Activated CD4-positive, alpha-beta memory T cell treated with anti-CD3 and anti-CD28 coated beads for 36 hours (primary cell): ENCODE measurements at places on chromosomes 3 and 15.

- no peak for DNase-seq
Observed at GRCh38 chr3:80391573-80391972, 623.8 kb upstream of the ROBO1 start.

GRCh38 chr3:71078723-71079525 is 504.6 kb downstream of the FOXP1 start:
- no peak for DNase-seq

DNA sequence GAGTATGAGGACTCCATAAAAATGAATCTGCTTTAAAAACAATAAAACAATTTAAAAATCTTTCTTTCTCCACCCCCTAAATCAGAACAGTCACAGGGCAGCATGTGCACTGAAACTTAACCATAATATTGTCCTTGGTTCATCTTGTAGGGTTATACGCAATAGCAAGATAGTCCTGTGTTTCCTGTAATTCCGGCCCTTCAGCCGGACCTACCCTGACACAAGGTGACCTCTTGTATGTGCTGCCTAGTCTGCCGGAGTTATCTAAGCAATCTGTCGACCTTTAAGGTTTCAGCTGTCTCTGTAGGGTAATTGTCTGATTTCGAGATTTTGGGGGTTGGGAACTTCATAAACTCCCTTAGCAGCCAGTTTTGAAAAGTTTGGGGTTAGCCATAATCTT is 99.9 kb downstream of the DHX36 start:
- DNase-seq: no peak

DNA sequence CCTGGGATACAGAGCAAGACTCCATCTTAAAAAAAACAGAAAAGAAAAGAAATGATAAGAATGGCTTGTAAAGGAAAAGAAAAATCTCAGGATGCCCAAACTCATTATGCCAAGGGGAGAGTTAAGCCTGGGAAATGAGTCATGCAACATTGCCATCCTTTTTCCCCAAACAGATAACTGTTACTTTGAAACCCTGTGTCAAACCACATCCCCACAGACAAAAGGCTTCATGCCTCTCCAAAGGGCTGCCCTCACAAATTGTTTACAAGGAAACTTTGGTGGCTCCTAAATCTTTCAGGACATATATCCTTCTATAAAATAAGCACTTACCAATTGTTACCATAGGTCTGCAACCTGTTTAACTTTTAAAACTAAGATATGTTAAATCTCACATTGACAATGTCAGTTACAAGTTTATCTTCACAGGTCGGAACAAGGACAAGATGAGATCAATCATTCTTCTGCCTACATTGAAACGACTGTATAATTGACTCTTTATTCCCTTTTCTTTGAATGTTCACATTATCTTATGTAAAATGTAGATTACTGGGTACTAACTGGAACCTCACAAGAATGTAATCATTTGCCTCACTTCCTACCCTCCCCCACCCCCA is 18.6 kb upstream of the SENP7 start:
- DNase-seq: peak; percentile 16

GRCh38 chr3:88117683-88118082 is 32.1 kb upstream of the C3orf38 start:
- no peak for DNase-seq

GRCh38 chr3:166223120-166223519 is 385.9 kb upstream of the BCHE start:
- DNase-seq: no peak

- no peak for DNase-seq
Observed at GRCh38 chr3:111668888-111669488, 73.8 kb upstream of the ZBED2 start.

- DNase-seq: no peak
Observed at GRCh38 chr3:74410276-74410941, 204.1 kb downstream of the CNTN3 start.

- DNase-seq: no peak
Observed at GRCh38 chr15:57335719-57336118, 40.6 kb upstream of the CGNL1 start.

DNA sequence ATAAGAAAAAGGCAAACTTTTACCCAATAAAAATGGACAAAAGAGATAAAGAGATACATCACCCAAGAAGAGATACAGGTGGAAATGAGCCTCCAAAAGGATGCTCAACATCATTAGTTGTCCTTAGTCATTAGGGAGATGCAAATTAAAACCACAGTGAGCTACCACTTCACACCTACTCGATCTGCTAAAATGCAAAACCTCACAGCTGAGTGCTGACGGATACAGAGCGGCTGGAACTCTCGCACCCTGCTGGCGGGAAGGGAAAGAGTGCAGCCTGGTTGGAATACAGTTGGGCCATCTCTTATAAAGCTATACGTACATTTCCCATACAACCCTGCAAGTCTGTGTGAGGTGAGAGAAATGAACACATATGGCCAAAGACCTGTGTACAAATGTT is 78.5 kb upstream of the PRR20G start:
- no peak for DNase-seq
